ENCODE measurements at places on chromosomes 11 and 22.
A peak's percentile ranks its signal among the peaks of the same experiment; 100 is the strongest.

- no peak for DNase-seq
These were observed 2.5 kb upstream of the ADM start for GRCh38 chr11:10302359-10302743.

DNA sequence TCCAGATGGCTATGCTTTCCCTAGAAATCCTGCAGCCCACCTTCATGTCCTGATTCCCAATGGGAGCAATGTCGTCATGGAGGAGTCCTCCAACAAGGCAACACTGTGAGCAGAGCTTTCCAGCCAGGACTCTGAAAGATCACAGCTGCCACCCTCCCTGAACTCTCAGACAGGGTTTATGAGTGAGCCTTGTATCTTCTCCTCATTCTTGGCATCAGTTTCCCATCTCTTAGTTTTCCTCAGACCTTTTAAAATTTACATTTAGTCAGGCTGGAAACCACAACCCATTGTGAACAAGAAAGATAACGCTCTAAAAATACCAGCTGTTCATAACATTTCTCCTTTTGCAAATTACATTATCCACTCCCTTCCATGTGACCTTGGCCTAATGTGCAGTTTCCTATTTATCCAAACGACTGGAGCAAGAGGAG is 15.6 kb upstream of the LYVE1 start:
- no peak for DNase-seq

GRCh38 chr11:12973528-12974181 is 35.5 kb upstream of the RASSF10 start:
- DNase-seq = no peak

DNA sequence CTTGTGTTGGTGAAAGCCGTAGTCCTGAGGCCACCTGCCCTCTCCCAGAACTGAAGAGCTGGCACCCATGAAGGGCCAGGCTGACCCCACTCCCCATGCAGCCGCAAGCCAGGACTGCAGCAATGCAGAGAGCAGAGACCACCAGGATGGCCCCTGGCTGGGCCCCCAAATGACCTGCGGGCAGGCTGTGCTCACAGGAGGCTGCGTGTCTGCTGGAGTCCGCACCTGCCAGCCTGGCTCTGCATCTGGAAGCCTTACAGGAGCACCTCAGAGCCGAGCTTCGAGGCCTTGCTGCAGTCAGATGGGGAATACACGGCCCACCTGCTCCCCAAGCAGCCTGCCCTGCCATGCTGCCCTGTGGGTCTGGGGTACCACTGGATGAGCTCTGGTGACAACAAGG is 1336.8 kb downstream of the TBC1D22A start:
- no peak for DNase-seq

GRCh38 chr11:35951680-35952079 is 7.8 kb downstream of the LDLRAD3 start:
- DNase-seq = no peak

DNA sequence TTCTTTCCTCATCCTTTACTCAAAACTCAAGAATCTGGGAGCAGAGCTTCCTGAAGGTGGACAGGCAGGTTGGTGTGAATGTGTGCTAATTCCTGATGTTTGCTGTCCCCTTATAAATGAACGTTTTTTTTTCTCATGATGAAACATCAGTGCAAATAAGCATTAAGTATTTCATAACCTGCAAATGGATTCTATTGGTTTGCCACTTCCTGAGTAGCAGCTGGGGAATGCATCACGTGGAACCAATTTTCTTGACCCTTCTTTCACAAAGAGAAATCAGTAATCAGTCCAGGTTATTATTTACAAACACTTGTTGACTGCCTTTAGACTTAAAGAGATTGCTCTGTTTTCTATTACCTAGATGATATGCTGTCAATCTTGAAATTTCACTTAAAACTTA is 40.1 kb upstream of the SCN3B start:
- peak; percentile 24 for DNase-seq
